ENCODE measurements at places on chromosomes 2 and 18.

DNA sequence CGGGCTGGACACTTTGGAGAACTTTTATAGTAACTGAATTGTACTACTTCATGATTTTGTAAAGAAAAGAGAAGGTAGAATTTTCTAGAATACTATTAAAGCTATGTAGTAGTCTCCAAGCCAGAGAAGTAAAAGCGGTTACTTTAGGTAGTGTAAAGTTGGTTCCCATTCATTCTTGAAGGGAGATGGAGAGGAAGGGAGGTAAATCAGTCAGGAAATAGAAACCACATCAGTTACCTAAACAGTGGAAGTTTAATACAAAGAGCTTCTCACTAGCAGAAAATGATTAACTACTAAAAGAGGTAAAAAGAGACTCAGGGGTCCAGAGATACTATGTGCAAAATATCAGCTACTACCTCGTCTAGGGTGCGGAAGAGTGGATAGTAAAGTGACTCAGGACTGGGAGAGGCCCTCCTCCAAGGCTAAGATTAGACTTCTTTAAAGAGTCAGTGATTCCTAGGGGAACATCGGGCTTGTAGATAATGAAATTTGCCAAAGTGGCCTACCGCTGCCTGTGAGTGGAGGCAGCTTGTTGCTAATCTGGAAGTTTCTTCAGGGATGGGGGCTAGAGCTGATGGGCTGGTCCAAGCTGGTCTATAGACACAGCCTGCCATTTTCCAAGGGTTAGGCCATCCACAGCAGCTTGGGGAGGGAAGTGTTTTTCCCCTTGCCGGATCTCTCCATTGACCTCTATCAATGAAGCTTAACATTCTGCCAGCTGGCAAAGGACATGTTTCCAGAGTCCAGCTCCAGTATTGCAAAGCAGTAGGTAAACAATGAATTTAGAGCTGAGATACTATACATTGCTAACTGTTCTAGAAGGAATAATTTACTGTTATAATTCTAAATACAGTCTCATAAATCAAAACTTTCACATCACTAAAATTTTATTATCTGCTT, 246.4 kb upstream of the BOD1L2 start:
- DNase-seq, result no peak

GRCh38 chr18:74196220-74197119, 48.1 kb downstream of the TIMM21 start:
- DNase-seq, result no peak

- DNase-seq, result no peak
Measured at GRCh38 chr2:192948316-192948715, 753.6 kb upstream of the TMEFF2 start.

- no peak for DNase-seq
Measured at GRCh38 chr2:161427664-161428587, 11.8 kb downstream of the TBR1 start.

- peak; percentile 2 for DNase-seq
Measured at GRCh38 chr2:11938196-11938595, 191.8 kb downstream of the LPIN1 start.

DNA sequence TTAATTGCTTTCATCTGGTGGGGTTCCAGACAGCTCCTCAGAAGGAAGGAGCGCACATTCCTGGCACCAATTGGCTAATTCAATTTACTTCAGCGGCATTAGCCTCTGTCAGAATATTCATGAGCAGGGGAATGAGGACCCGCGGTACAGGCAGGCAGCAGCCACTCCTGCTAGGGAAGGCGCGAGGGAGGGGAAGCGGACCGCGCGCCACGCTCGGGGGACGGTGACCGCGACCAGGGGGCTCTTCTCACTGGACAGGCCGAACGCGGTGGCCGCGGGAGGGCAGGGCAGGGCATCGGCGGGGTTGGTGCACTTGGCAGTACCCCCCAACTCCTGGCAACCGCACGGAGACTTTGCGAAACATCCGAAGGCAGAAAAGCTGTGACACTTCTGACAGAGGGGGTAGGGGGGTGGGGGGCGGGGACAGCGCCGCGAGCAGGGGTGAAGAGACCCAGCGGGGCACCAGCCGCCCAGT, at the start of gene CDH20:
Gene CDH20, plus strand, starts transcription at position 160 of the 475 bp plus-strand sequence.
- DNase-seq, result no peak

GRCh38 chr2:122323927-122324326, 568.5 kb downstream of the TSN start:
- DNase-seq, result no peak

- DNase-seq, result no peak
Measured at GRCh38 chr2:154142480-154142879, 270.8 kb downstream of the GALNT13 start.

DNA sequence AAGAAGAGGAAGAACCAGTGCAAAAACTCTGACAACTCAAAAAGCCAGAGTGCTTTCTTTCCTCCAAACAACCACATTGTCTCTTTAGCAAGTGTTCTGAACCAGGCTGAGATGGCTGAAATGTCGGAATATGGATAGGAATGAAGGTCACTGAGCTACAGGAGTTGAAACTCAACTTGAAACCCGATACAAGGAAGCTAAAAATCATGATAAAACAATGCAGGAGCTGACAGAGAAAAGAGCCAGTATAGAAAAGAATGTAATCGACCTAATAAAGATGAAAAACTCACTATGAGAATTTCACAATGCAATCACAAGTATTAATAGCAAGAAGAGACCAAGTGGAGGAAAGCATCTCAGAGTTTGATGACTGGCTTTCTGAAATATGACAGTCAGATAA, 15.0 kb upstream of the EIF2AK3 start:
- DNase-seq, result no peak

All from esophagus squamous epithelium (tissue), 5 donors.